ENCODE measurements at places on chromosomes 2 and 18.

- DNase-seq, result no peak
These were observed 2.0 kb downstream of the NAGK start for GRCh38 chr2:71070294-71071093.

GRCh38 chr2:175808078-175808477 lies 194.0 kb downstream of the LNPK start:
- DNase-seq, result no peak

DNA sequence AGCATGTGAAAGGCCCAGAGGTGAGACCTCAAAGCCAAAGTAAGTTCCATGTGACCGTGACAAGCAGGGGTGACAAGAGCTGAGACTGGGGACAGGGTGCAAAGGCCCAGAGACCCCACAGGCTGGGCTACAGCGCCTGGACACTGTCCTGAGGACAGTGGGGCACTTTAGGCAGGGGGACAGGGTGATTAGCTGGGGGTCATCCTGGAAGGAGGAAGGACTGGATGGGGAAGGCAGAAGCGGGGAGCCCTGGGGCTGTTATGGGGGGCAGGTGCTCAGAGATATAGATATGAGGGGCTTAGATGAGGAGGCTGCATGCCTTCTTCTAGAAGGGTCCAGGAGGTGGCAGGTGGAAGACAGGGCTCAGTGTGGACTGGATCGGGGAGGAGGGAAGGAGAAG lies 31.5 kb downstream of the KIF1A start:
- DNase-seq, result no peak

- DNase-seq, result no peak
These were observed 76.2 kb downstream of the TGFA start for GRCh38 chr2:70477441-70477844.

- DNase-seq, result no peak
These were observed 40.4 kb upstream of the MAL start for GRCh38 chr2:94984964-94985575.

- no peak for DNase-seq
These were observed 585 bp upstream of the ANAPC1 start for GRCh38 chr2:111884592-111884964.

DNA sequence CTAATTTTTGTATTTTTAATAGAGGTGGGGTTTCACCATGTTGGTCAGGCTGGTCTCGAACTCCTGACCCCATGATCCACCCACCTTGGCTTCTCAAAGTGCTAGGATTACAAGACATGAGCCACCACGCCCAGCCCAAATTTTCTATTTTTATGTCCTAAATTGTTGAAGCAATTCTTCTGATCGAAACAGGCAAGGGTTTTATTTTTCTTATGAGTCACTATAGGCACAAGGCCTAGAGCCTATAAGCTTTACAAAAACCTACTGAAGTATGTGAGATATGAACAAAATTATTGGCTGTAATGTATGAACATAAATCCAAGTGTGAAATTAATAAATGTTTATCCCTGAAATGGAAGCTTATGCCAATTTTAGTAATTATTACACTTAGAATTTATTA lies 464.2 kb upstream of the NRP2 start:
- DNase-seq, result no peak

DNA sequence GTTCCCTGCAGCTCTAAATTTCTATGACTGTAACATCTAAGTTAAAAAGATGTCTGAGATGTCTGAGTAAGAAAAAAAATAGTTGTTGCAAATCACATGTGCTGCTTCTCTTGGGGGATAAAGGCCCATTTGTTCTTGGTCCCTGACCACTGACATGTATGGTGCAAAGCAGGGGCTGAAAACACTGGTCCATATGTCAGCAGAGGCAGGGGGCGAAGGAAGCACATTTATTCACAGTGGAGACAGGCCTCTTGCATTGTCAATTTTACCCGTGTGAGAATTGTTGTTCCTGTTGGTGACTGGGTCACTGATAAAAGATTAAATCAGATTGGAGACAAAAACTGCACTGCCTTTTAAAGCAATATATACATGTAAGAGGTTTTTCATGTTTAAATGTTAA lies 38.8 kb downstream of the PRKCE start:
- no peak for DNase-seq
